ENCODE measurements at places on chromosomes 13 and 19.

DNA sequence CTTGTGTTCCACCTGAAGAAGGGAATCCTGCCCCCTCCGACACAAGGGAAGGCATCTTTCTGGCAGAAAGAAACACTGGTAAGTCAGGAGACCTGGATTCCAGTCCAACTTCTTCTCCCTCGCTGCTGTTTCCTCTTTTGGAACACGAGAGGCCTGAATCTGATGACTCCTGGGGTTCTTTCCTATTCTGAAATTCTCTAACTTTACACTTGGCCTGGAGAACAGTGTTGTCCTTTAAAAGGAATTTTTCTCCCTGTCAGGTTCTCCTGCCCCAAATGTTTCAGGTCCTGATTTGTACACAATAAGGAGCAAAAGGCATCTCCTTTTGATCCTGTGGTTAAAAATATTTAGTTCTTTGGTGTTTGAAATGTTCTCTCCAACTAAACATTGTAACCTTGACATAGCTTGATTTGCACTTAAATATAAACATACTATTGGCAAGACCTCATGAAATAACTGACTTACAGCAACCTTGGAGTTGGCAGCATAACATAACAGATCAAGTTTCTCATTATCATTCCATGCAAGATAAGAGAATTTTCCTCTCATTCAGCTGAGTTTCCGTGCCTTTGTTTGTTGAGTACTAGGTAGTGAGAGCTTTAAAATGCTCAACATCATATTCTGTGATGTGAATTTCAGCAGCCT lies 244.8 kb downstream of the COG6 start:
- DNase-seq: no peak

- no peak for DNase-seq
These were observed 820.5 kb upstream of the ATXN8OS start for GRCh38 chr13:69287050-69287698.

- no peak for DNase-seq
These were observed 73.9 kb upstream of the OXGR1 start for GRCh38 chr13:97068151-97068550.

DNA sequence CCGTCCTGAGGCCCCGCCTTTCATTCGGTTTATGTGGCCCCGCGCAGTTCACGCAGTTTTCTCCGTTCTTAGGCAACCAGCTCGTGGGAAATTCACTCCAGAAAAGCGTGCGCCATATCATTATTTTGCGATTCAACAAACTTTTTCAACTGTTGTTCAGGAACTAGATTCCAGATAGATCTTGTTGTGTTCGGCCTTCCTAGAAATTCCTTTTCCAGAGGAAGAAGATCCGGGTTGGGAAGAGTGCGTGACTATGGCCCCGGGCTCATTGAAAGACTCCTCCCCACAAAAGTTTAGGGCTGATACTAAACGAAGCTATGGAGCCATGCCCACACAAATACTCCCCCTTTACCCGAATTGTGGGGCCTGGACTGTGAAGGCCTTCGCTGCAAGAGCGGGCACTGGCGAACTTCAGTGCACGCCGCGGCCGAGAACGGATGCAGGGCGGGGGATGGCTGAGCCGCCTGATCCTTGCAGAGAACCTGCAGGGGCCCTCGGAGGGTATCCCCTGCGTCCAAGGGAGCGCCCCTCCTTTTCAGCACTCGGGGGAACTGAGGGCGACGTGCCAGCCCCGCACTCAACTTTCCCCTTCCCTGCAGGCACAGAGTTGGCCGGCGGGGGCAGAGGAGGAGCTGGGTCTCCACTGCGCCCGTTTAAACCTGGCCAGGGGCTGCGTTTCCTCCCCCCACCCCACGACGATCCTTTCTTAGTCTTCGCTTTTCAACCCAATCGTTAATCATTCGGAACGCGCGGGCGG lies 904 bp upstream of the SOX1 start:
- DNase-seq: no peak

DNA sequence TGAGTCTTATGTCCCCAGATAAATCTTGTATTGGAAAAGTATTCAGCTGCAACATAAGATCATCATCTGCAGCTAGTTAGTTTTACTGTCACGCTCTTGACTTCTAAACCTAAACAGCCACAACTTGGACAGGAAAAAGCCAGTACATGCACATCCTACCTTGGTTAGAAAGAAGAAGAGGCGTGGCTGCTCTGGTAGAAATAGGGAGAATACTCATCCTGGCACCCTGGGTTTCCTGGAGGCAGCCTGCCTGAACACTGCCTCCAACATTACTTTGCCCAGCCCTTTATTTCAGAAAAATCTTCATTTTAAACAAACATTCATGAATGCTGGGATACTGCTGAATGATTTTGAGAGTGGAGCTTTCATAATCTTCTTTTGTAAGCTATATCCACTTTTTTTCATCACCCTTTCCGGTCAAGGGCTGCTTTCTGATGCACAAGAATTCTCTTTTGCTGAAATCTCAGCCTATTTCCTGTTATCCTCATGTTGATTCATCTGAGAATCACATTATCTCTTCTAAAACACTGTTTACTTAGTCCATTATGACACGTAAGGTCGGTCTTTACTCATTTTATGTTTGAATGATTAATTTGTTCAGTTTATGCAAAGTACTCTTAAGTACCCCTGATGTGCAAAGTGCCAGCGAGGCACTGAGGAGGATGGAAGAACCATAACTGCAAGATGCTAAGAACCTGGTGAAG lies 55.2 kb downstream of the STARD13 start:
- DNase-seq: no peak

GRCh38 chr19:46898731-46899130 lies 37.9 kb downstream of the ARHGAP35 start:
- DNase-seq: no peak

- DNase-seq: no peak
These were observed 56.4 kb downstream of the GGACT start for GRCh38 chr13:100532090-100532766.

DNA sequence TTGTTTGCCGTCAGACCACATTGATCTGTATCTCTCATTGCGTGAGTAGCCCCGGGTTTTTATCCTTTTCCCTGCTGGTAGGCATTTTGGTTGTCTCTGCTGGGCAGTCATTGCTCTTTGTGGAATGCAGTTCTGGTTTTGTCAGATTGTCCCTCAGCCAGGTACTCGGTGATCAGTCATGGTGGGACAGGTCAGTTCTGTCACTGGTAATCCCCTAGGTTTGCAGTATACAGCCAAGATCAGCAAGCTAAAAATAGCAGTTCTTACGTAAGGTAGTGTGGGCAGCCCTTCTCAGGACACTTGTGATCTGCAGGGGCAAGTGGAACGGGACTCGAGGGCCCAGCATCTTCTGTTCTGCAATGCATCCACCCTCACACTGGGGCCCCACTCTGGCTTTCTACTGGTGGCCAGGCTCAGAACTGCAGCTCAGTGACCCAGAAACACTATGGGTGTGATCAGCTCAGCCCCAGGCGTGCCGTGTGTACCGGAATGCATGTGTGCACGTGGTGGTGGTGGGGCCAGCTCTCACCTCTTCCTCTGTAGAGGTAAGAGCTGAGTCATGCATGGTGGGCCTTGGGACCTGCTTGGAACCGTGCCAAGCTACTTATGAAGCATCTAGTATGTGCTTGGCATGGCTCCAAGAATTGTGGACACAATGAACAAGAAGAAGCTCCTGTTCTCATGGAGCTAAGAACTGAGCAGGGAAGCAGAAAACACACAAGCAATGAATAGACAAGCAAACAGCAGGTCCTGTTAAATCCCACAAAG lies 6.3 kb downstream of the PLEKHF1 start:
- peak; percentile 83 for DNase-seq

All from activated T-helper 1 cell treated with Interleukin-2 at 50 U/mL for 16 hours (primary cell).